ENCODE measurements at places on chromosomes 2 and 18.

GRCh38 chr2:109155553-109156451, 26.8 kb downstream of the SH3RF3 start:
- no peak for DNase-seq

- DNase-seq = no peak
These were observed 37.8 kb upstream of the TMEM18 start for GRCh38 chr2:715038-715437.

DNA sequence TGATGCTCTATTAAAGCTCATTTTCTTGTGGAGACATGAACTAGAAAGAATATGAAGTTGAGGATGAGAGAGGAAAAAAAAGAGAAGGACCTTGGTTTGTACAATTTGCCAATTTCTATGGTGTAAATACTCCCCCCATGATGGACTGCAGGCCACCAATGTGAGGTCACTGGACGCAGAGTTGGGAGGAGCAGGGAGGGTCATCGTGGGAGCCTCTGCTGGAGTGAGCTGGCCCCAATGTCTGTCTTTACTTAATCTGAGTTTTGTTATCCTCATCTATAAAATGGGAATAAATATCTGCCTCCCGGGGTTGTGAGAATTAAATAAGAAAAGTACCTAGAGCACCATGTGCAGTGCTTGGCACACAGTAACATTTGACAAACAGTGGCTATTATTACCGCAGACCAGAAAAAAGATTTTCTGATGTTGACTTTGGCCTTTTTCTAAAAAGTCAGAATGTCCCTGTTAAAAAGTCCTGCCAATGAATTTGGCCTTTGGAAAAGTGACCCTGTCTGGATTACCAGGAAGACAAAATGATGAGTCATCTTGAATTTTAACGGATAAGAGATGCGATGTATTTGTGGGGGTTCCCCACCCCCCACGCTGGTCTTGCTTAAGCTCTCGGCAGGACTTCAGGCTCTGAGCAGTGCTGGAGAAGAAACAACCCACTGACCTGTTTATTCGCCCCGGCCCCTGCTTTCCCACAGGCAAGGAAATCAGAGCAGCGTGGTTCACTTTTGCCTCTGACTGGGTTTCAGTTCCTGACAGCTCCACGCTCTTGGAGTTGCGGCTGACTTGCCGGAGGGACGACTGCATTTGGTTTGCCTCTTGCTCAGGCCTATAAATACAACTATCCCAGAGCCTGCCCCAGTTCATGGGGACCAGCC, 50.3 kb upstream of the FOSL2 start:
- DNase-seq = no peak

- no peak for DNase-seq
These were observed 278.0 kb upstream of the EPHA4 start for GRCh38 chr2:221850076-221850475.

DNA sequence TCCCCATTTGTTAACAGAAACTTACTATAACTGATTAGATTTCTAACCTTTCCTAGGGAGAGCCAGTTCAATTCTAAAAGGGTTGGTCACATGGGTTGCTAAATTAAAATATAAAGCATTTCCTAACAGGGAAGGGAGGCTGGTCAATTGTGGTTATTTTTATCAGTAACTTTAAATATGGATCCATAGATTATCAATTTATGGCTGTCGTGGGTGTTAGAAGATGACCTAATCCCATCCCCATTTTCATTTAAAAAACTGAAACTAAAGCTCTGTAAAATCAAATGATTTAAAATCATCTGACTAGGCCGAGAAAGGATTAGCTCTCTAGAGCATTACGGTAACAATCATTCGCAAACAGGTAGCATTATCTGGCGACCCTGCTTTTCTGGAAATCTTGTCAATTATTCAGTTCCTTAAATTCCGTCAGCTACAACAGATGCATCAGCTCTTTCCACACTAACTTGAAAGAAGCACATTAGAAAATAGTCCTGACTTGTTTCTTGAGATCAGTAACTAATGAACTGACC, 953 bp upstream of the HNRNPA3 start:
- DNase-seq = no peak

DNA sequence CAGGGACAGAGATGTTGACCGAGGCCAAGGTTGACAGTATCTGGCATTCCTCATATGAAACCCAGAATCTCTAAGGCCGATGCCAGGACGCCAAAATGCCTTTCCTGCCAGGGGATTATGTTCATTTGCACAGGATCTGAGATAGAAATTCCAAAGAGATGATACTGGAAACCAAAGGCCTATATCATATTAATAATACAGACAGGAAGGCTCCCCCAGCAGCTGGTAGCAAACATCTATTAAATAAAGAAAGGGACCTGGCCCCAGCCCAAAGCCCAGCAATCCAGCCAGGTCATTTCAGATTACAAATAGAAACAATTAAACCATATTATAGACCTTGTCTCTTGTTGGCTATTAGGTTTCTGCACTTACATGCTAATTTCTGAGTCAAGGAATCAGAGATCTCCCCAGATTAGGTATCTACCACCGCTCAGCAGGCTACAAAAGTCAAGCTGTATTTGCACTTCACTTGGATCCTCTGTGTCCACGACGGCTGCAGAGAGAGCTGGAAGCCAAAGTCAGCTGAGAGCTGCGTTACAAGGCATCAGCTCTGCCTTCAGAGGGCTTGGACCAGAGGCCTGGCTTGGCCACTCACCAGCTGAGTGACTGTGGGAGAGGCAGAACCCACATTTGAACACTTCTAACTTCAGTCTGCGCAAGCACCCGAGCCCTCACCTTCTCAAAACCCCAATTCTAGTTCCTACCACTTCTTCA, 269.3 kb upstream of the SIX2 start:
- DNase-seq = no peak

DNA sequence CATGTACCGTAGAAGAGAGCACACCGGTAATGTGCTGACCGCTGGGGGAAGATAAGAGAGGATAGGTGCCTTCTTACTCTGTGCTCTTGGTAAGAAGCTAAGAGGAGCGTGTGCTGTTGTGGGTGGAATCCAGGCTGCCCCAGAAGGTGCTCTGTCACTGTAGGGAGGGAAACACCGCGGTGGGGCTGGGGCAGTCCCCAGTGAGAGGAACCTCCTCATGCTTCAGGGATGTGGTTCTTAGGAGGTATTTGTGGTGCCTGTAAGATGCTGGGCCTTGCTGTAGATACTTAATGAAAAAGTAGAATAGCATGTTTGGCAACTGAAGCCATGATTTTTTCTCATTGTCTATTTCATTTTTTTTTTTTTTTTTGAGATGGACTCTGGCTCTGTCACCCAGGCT, 1.1 kb downstream of the COLEC11 start:
- no peak for DNase-seq

DNA sequence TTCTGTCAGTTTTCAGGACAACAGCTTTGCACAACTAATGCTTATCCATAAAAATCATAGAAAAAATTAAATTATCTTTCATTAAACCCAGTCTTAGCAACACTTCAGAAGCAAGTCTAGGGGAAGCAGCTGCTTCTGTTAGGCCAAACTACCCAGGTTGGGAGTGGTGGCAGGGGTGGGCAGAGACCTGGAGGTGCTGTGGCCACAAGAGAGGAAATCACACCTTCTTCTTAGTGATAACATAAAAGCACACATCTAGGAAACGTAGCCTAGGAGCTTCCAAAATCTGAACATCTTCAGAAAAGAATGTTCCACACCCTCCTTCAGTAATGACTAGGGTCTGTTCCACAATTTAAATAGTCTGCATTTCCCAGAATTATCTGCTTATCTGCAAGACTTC, 32.3 kb upstream of the FRZB start:
- DNase-seq = no peak

DNA sequence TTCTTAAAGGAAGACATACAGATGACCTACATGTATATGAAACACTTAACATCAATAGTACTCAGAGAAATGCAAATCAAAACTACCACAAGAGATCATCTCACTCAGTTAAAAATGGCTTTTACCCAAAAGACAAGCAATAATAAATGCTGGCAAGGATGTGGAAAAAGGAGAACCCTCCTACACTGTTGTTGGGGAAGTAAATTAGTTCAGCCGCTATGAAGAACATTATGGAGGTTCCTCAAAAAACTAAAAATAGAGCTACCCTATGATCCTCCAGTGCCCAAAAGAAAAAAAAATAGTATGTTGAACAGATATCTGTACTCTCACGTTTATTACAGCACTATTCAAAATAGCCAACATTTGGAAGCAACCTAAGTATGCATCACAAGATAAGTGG, 1579.4 kb upstream of the TMEFF2 start:
- no peak for DNase-seq

GRCh38 chr2:43890855-43891254, 52.1 kb downstream of the ABCG8 start:
- DNase-seq = no peak

- no peak for DNase-seq
These were observed 282.1 kb upstream of the NT5C1B start for GRCh38 chr2:18871430-18871829.

- no peak for DNase-seq
These were observed 435.2 kb downstream of the ARHGAP15 start for GRCh38 chr2:143564419-143564818.

GRCh38 chr2:128832946-128833663, 514.4 kb upstream of the HS6ST1 start:
- no peak for DNase-seq

- DNase-seq = no peak
These were observed 13.9 kb upstream of the UGP2 start for GRCh38 chr2:63827749-63828148.

- DNase-seq = no peak
These were observed 31.9 kb downstream of the C1QL2 start for GRCh38 chr2:119126650-119127049.

DNA sequence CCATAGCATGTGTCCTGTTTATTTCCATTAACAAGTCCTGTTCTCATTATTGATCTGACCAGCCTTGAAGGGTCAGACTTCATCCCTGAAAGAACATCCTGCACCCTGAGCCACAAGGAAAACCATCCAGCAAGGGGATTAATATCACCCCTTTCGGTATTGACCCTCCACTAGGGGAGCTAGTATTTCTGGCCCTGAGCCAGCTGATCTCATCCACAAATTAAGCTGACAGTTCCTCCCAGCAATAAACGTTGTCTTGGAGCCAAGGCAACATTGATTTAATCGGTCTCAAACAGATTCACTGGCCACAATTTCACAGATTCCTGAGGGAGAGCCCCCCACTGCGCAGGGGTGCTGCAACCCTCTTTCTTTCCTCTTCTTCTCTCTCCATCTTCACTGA, 353.1 kb upstream of the FANCL start:
- no peak for DNase-seq

- no peak for DNase-seq
These were observed 211.9 kb downstream of the SRBD1 start for GRCh38 chr2:45399040-45399784.

DNA sequence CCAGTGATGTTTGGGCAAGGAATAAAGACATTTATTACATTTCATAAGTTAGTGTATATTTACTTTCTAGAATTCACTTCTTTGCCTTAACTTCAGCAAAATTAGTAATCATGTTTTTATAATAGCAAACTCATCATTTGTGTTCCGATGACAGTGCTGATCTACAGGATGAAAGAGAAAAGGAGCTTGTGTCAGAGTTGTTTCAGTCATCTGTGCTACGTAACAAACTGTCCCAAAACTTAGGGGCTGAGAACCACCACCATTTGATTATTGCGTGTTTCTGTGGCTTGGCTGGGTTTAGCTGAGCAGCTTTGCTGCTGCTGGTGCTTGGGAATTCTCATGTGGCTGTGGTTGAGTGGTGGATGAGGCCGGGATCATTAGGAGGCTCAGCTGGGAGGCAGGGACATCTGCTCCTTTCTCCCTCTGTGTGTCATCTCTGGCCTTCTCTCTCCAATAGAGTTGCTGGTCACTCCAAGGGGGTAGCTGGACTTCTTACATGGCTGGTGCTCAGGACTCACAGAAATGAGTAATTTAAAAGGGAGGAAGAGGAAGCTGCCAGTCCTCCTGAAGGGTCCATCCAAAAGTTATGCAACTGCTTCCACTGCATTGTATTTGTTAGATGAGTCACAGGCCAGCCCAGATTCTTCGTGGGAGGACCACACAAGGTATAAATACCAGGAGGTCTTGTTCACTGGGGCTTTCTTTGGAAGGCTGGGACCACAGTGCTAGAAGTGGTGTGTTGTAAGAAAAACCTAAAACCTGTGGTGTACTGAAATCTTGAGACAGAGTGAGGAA, 43.4 kb upstream of the HAAO start:
- no peak for DNase-seq

GRCh38 chr2:123771928-123772632, 253.0 kb upstream of the CNTNAP5 start:
- DNase-seq = no peak

DNA sequence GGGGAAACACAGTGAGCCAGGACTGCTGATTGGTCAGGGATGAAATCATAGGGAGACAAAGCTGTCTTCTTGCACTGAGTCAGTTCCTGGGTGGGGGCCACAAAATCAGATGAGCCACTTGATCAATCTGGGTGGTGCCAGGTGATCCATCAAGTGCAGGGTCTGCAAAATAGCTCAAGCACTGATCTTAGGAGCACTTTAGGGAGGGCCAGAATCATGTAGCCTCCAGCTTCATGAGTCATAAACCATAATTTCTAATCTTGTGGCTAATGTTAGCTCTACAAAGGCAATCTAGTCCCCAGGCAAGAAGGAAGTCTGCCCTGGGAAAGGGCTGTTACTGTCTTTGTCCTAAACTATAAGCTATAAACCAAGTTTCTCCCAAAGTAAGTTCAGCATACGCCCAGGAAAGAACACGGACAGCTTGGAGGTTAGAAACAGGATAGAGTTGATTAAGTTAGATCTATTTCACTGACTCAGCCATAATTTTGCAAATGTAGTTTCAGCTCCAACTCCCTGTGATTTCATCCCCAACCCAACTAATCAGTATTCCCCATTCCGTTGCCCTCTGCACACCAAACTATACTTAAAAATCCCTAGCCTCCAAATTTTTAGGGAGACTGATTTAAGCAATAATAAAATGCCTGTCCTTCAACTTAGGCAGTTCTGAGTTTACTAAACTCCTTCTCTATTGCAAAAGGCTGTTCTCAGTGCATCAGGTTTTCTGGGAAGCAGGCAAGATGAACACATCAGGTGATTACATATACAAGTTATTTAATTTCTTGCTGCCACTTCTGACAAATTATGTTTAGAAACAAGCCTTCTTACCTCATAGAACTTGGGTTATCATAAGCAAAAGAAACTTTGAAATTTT, 226.9 kb upstream of the SPOPL start:
- DNase-seq = no peak

Data from activated effector memory CD4-positive, alpha-beta T cell treated with Interleukin-2 at 50 U/mL for 16 hours (primary cell).